ENCODE measurements at places on chromosomes 4 and X. TPM values are rescaled to one million over a fixed set of nuclear protein-coding genes. Genes with fewer than 3 reads are reported as not detected.

- DNase-seq = no peak
These were observed 13.0 kb downstream of the SEPTIN11 start for GRCh38 chr4:76962406-76963130.

Gene CFAP47
- not detected for total RNA-seq

Gene TRIM2
- total RNA-seq = 20.2 TPM

DNA sequence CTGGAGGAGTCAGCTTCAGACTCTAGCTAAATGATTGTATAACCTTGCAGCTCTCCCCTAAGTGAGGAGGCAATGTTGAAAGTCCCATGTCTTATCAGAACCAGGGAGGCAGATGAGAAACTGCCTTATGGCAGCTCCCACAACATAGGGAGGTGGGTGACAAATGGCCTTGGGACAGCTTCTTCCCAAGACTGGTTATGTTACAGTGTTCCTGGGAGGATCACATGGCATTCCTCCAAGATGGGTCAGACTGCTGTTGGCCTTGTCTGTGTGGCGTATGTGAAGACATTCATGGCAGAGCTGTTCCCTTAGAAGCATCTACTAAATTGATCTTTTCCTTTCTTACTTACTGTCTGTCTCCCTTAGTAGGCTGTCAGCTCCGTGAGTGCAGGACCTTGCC, 42.0 kb downstream of the HPRT1 start:
- DNase-seq = no peak

- DNase-seq = no peak
These were observed 246.4 kb downstream of the FBXO8 start for GRCh38 chr4:174037049-174037448.

Gene MYOZ2
- 843 TPM for total RNA-seq

Gene SRPX2
- 7.5 TPM for total RNA-seq

DNA sequence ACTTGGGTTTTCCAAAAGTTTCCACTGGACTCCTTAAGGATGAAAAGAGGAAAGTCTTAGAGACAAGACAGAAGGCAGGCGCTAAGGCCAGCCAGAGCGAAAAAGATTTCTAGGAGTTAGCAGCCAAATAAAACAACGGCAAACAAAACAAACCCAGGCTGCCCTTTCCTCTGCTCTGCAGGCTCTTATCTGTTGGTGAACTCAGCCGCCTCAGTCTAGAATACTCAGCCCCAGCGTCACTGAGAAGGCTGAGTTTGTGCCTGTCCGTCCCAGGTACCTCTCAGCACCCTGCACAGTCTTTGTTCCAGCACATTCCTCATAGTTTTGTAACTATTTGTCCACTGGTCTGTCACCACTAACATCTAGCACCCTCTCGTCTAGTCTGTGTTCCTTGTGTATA, 75.6 kb upstream of the FAM9C start:
- no peak for DNase-seq

- DNase-seq = peak; percentile 75
These were observed 65.8 kb upstream of the MSN start for GRCh38 chrX:65601530-65602220.

- no peak for DNase-seq
These were observed 55.2 kb upstream of the HGFAC start for GRCh38 chr4:3386526-3386925.

DNA sequence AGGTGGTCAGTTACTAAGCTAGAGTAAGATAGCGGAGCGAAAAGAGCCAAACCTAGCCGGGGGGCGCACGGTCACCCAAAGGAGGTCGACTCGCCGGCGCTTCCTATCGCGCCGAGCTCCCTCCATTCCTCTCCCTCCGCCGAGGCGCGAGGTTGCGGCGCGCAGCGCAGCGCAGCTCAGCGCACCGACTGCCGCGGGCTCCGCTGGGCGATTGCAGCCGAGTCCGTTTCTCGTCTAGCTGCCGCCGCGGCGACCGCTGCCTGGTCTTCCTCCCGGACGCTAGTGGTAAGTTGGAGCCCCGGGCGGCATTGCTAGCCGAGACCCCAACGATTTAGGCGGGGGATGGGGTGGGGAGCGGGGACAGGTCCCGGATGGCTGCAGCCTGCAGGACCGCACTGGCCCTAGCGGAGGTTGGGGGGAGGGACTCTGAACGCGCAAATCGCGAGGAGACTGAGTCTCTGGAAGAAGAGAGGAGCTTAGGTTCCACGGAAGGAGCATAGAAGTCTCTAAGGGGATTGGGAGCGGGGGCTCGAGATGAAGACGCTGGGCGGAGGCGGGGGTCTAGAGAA, 573 bp downstream of the HTR2C start:
- DNase-seq = no peak

DNA sequence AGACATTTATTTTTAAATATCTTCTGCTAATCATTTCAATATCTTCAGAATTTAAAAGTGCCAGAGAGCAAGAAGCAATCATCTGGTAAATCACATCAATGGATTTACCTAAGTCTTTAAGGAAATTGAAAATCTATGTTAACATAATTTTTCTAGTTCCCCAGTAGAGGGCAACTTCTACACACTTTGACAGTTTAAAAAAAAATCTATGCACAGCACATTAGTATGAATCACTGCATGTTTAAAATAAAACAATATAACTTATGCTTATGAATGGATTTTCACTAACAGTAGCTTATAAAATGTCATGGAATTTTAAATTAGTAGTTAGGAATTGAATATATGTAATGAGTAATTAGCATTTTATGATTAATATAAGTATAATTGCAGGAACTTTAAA, 126.5 kb downstream of the REELD1 start:
- DNase-seq = no peak

GRCh38 chrX:135572436-135572835, 52.0 kb downstream of the INTS6L start:
- no peak for DNase-seq

DNA sequence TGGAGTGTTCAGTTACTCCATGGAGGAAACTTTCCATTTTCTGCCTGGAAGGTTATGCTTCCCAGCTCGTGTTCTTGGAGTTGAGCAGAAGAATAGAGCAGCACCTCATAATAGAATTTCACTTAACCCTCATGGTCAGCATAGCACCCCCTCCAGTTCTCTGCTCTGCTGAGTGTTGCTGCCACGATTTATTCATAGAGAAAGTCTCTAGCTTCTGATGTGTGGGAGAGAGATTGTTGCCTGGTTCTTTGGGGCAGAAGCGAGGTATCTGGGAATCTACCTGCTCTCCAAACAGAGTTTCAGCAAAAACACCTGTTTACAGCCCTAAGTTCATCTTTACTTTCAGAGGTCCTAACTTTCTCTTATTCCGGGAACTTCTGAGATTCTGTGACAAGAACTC, 3.9 kb upstream of the DTHD1 start:
- no peak for DNase-seq

Gene PPM1K
- total RNA-seq = 248 TPM

Gene MXRA5
- 2.0 TPM for total RNA-seq

Gene XK
- 11.0 TPM for total RNA-seq

DNA sequence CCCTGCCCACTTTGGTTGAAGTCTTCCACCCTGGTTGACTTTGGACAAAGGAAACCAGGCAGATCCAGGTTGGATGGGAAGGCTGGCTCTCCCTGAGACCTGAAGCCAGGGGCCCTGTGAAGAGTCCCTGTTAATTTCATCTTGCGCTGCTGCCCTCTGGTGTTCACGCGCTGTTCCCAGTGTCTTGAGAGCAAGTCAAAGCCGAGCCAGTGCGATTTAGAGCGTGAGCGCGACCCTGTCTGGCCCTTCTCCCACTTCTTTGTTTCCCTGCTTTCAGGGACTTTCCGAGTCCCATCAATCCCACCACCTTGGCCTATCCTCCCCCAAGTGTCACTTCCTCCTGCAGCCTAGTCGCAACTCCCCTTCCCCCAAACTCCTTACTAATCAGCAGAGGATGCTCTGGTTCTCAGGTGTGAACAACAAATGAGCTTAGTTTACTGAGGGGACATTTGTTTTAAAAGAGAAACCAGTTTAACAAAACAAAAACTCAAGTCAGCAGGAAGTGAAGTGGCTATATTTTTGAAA, 25.8 kb upstream of the CHRNA9 start:
- peak; percentile 84 for DNase-seq

DNA sequence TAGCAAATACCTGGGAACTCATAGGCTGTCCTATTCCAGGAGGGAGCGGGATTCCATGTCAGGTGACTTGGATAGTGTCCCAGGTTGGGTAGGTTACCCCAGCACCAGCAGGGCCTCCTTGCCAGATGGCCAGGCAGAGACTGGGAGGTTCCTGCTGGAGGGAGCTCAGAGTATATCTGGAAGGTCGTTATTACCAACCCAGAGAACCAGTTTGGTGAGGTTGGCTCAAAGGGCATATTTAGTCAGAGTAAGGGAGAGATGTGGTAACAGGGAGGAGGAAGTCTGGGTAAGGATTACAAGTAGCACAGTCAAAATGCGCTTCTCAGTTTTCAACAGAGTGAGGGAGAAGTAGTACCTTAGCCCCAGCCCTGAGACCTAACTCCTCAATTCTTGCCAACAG, 53.3 kb upstream of the LNX1 start:
- no peak for DNase-seq

DNA sequence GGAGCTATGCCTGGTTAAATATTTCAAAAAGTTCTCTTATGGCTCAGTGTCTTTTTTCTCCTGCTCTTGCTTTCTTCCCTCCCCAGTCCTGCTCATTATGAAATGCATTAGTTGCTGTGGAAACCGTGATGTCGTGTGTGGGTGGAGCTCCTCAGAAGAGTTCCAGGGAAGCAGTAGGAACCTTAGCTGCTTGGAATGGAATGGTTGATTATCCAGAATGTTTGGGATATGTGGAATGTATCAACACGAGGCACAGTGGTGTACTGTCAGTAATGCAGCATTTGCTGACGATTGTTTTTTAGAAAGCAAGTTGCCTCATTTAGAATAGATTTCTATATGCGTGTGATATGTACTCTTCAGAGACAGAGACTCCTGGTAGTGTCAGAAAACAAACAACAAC, 333.2 kb downstream of the ARHGAP10 start:
- DNase-seq = no peak

Gene DAPP1
- 0.74 TPM for total RNA-seq

Gene TLR6
- total RNA-seq = 0.71 TPM

Gene PAGE5
- not detected for total RNA-seq

Gene WAS
- total RNA-seq = 2.3 TPM

- no peak for DNase-seq
These were observed 31.5 kb downstream of the TMA16 start for GRCh38 chr4:163525982-163526381.

DNA sequence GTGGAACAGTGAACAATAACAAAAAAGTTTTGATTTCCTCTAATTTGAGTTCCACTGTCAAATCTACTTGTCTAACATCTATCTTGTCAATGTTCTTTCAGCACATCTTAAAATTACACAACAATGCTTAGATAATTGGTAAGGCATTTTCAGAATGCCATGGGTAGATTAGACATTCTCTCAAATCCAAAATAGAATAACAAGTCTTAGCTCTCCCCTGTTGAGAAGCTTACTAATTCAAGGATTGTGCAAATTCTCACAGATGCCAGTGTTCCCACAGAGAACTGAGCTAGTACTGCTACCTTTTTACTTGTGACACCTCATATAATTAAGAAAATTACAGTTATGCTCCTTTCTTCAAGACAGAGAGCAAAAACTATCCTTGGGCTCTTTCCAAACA, 2442.0 kb downstream of the PCDH7 start:
- DNase-seq = no peak

DNA sequence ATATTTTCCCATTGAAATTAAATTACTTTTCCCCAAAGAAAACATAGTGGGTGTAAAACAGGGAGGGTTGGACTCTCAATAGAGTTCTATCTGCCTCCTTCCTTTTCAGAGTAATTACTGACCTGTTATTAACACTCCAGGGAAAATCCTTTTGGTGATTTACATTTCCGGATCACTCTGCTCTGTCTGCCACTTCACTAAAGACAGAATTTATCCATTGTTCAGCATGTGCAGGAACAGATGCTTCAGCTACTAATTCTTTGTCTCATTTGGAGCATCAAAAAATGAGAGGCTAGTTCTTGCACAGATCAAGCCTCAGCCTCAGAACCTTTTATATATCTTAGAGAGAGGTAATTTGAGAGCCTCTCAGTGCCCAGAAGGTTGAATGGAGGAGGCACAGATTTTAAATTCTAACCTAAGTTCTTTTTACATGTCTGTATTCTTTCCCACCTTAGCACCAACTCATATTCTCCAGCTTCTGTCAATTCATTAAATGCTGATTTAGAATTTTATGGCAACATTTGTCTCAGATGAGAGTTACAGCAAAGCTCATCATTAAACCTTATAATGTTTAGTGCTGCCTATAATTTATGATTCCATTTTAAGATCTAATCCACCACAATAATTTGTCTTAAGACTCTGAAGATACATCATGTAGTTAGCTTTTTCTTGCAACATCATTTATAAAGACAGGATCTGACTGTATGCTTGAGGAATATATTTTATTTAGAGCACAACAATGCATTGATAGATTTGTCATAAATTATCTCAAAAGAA, 1494.4 kb downstream of the STIM2 start:
- no peak for DNase-seq

Gene WWC2
- 42.3 TPM for total RNA-seq

GRCh38 chr4:158869761-158870160, 100.9 kb downstream of the FNIP2 start:
- no peak for DNase-seq

- no peak for DNase-seq
These were observed 174.4 kb upstream of the RPS6KA3 start for GRCh38 chrX:20441123-20441522.

- DNase-seq = no peak
These were observed 575.5 kb upstream of the NDST4 start for GRCh38 chr4:115688961-115689360.

GRCh38 chrX:150845091-150845490, 53.4 kb downstream of the CD99L2 start:
- DNase-seq = no peak

DNA sequence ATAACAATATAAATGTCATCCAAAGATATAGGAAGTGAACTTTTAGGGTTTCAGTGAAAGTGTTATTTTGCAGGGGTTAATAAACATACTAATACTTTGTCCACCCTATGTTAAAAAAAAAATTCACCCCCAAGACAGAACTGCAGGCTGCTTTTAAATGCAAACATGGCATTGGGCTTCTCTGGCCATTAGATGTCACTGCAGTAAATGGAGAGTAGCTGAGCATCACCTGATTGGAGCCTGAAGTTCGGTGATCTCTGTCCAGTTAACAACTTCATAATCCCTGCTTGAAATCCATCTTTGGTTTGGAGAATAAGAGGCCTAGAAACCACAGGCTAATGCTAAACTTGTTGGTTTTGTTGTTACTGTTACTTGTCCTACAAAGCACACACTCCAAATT, 18.7 kb downstream of the SLC25A43 start:
- DNase-seq = no peak

DNA sequence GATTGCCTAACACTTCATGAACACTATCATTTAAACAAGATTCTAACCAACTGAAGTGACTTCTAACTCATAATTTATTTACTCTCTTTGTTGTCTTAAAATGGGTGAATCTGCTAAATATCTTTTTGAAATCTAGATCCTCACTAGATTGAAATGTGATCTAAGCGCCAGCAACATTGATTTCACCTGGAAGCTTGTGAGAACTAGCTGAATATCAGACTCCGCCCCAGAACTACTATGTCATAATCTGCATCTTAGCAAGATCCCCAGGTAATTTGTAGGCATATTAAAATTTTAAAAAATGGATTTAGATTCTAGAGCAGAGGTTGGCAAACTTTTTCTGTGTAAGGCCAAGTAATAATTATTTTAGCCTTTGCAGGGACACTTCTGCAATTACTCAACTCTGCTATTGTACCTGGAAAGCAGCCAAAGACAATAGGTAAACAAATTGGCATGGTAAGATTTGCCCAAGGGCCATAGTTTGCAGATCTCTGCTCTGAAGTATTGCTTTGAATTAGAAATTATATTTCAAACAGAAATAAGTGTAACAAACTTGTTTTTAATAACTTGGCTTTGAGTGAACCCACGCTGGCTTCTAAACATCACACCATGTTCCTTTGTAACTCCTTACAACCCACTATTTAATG, 121.5 kb downstream of the REELD1 start:
- no peak for DNase-seq

Gene HTR2C
- total RNA-seq = not detected
